ENCODE measurements at places on chromosomes 3 and 15.
A peak's percentile ranks its signal among the peaks of the same experiment; 100 is the strongest.

DNA sequence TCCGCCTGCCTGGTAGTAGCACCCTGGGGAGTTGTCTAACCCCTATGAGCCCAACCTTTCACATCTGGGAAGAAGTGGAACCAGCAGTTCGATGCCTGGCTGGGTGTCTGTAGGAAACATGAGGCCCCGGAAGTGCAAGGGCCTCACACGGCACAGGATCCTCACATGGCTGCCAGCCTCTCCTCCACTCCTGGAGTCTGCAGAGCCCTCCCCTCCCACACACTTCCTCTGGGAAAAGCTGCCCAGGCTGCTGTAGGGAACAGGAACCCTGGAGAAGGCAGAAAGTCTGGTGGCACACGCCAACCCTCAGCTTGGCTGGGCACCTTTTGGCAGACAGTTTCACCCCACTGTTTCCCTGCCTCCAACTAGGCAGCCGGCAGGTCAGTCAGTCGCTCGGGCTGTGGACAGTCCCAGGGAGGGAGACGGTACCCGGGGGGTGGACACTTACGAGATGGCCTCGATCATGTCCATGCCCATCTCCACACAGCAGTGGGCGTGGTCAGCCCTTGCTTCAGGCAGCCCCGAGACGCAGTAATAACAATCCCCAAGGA is 118.4 kb downstream of the ADCY5 start:
- no peak for DNase-seq

DNA sequence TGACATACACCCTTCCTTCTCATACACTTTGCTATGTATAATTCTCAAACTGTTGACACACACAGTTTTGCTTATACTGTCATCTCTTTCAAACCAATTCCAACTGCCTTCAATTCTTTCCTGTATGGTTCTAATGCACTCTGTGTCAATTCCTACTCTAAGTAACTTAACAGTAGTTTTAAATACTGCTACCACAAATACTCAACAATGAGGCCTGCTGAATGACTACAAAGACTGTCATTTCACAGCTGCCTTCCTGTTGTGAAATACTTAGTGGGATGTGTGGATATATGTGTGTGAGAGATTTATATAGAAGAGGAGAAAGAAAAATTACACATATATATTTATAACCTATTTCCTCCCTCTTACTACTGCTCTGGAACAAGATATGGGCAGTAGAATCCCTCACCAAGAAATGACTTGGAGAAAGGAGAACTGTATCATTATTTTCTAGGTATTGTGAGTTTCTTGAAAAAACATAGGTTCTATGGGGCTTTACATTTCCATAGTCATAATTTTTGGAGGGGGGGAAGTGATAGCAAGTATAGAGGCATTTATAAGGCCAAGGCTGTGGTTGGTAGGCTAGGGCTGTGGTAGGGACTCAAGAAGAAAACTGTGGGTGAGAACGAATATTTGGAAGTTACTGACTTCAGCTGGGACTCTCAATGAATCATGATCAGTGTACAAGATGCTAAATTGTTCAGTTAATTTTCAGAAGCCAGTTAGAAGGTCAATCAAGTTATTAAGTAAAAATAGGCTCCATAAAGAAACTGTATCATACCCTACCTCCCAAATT is 88.7 kb downstream of the ANKRD28 start:
- peak; percentile 11 for DNase-seq

DNA sequence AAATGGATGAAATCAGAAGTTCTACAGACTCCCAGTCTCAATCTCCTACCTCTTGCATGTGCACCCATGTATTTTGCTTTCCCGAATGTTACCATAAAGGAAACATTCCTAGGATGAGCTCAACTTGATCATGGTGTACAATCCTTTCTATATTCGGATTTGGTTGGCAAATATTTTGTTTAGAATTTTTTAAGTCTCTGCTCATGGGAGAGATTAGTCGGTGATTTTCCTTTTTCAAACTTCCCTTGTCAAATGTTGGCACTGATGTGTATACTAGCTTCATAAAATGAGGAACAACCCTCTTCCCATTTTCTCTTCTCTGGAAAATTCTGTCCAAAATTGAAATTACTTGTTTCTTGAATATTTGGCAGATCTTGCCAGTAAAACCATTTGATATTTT is 317.6 kb upstream of the RASGRP1 start:
- no peak for DNase-seq

GRCh38 chr15:41503669-41504010 is 10.0 kb downstream of the ITPKA start:
- no peak for DNase-seq

DNA sequence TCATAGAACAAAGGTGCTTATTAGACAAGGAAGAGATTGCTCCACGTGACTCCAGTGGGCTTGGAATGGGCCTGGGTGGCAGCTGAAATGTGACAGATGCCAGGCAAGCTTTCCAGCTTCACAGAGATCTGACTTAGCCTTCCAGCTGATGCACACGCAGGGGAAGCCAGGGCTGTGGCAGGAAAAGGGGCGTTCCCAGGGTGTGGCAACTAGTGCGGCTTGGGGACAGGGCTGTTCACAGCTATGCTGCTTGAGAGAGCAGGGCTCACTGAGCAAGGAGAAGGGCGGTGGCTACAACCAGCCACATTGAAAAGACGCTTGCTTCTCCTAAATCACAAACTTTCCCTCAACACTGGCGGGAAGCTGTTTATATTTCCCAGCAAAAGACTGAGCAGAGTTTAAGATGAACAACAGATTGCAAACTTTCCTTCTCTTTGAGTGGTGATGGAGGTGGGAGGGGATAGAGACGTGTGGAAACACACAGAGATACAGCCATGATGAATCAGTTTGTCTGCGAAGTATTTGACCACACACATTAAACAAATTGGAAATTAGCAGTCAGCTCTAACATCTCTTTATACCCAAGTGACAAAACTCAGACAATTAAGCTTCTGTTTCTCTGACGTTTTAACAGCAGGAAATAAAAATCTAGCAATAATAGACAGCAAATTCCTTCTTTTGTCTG is 127.5 kb downstream of the BDH1 start:
- no peak for DNase-seq

- no peak for DNase-seq
Measured at GRCh38 chr15:76084256-76084655, 24.5 kb downstream of the TMEM266 start.

GRCh38 chr15:96330450-96331143 is at the start of gene NR2F2:
TSS of gene NR2F2 (plus strand) at chr15:96330700. CDS start at chr15:96332106, 1,406 bp downstream.
- peak; percentile 97 for DNase-seq
